Stimulated activated CD4-positive, alpha-beta T cell treated with anti-CD3 and anti-CD28 coated beads, Interleukin-4, amount 100 ng/mL, for 4 hours (primary cell): ENCODE measurements at places on chromosomes 2 and 18.

- no peak for DNase-seq
Observed at GRCh38 chr18:23416298-23416697, 36.8 kb upstream of the RIOK3 start.

GRCh38 chr18:49185623-49186022 lies 234.9 kb upstream of the SMAD7 start:
- DNase-seq = no peak

GRCh38 chr18:61988100-61988499 lies 95.3 kb upstream of the RNF152 start:
- DNase-seq = no peak

- DNase-seq = no peak
Observed at GRCh38 chr2:40511661-40512213, 59.8 kb upstream of the SLC8A1 start.

DNA sequence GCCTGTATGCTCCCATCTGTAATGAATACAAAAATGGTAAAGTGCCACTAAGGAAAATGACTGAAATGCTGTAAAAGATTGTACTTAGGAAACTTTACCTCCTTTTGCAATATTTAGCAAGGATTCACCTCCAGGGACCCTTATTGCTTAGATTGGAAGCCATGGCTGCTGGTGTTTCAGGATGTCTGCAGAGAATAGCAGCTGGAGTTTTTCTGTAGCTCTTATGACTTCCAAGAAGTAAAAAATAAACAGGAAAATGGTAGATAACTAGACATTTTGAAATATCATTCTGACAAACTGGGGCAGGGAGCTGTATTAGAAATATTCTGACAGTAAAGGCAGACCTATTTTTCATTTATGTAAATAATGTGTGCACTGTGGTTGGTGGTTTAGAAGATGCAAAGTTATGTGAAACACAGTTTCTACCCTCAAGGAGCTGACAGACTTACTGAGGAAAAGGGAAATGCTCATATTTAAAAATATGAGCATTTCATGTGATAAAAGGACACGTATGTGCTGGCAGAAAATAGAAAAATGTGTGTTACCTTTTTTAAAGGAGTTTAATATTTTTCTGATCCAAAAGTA lies 224.9 kb upstream of the BOD1L2 start:
- DNase-seq = no peak

- no peak for DNase-seq
Observed at GRCh38 chr2:70732766-70733645, 35.0 kb downstream of the ADD2 start.

- DNase-seq = no peak
Observed at GRCh38 chr2:50865235-50865634, 166.7 kb downstream of the NRXN1 start.

DNA sequence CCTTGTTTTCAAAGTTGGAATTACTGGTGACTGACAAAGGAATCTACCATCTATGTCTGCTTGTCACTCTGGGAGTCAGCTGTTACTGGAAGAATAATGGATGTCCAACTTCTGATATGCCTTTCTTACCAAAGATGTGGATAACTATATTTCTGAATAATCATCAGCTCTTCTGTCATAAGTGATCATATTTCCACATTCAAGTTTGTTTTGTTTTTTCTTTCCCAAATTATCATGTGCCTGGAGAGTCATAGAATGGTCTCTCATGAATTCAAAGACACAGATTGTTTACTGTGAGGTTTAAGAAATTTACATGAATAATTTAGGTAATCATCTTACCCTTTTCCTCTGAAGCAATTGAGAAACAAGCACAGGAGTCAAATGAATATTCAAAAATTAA lies 986.7 kb upstream of the CDH2 start:
- DNase-seq = no peak

DNA sequence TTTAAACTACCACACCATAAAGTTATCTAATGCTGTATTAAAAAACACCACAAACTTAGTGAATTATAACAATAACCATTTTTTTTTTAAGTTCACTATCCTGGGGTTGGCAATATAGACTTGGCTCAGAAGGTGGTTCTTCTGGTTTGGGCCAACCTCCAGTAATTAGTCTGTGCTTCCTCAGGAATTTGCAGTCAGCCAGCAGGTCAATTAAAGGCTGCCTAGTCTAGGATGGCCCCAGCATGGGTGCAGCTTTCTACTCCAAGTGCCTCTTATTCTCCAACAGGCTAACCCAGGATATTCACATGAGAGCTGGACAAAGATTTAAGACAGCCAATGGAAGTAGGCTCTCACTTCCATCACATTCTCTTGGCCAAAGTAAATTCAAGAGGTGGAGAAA lies 379.1 kb upstream of the FIGN start:
- no peak for DNase-seq

DNA sequence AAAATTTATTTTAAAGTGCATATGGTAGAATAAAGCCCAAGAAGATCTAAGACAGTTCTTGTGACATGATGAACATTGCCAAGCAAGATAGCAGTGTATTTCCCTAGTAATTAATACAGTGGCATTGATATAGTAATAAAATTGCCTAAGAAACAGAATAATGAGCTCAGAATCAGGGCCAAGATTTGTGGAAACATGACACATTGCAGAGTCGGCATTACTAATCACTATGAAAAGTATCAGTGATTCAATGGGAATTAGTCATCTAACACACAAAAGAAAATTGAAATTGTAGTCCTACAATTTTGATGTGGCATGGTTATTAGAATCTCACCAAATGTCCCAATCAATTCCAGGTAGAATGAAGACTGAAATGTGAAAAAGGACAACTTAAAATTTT lies 243.0 kb upstream of the CYRIA start:
- no peak for DNase-seq

DNA sequence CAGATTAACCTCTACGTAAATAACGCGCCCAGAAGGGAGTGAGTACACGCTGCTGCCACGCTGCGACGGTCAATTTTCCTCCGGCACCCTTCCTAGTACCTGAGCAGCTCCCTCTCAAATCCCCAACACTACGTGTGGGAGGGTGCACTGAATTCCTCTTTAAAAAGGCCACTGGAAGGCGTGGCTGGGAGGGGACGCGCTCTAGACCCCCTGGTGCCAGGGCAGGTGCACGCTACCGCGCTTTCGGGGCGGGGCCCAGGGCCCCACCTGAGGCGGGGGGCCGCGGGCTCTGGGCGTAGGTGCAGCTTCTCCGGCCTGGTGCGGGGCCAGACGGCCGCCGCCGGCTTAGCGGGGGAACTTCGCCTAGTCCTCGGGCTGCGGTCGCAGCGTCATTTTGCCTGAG lies 668 bp upstream of the ANKRD12 start:
- no peak for DNase-seq

GRCh38 chr2:46335391-46336282 lies 38.4 kb downstream of the EPAS1 start:
- no peak for DNase-seq

GRCh38 chr18:12306752-12307700 lies 1.0 kb upstream of the TUBB6 start:
- no peak for DNase-seq

DNA sequence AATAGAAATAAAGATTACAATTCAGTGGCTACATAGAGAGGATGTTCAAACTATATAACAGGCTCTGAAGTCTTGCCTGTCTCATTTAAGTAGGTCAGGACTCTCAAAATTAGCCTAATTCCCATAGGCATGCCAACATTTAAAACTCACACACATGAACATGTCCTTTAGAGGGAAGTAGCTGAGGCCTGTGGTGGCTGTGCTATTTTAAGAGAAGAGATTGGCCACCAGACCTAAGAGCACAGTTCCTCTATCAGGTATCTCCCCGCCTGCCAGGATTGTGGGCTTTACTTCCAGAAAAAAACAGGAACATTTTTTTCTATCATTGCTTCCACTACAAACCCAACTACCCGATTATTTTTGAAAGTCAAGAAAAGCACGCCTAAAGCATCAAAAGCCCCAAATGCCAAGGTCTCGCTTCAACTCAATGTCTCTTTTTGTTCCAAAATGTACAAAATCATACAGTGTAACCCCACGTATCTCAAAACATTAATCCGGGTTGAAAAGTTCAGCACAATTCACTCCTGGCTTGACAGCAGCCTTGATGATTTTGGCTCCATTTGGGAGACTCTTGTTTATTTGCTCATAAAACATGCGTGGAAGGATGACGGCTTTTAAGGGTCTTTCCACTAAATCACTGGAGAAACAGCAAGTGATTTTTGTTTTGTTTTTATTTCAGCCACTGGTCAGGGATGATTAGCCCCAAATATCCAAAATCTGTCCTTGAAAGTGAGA lies 15.3 kb downstream of the FHL2 start:
- no peak for DNase-seq

DNA sequence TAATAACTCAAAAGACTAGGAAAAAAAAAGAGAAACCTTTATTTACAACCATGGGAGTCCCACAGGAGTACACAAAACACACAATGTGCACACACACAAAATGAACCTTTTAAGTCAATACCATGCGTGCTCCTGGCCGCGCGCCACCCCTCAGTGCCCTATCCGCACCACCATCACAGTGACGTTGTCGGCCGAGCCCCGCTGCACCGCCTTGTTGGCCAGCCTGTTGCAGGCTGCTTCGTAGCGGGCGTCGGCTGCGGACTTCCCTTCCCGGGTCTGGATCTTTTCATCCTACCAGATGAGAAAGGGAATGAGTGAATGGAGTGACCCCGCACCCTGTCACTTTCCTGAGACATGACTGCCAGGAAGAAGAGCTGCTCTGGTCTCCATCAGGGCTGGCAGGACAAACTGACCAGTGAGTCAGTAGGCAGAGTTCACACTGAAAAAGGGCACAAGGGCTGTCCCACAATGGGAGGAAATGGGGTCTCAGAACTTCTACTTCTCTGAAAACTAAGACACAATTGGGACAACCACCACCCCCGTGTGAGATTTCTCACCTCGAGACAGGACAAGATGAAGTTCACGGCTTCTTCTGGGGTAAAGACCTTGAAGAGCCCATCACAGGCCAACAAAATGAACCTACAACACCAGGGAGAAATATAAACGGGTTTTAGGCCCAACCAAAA lies 11.8 kb downstream of the ERFE start:
- DNase-seq = no peak

DNA sequence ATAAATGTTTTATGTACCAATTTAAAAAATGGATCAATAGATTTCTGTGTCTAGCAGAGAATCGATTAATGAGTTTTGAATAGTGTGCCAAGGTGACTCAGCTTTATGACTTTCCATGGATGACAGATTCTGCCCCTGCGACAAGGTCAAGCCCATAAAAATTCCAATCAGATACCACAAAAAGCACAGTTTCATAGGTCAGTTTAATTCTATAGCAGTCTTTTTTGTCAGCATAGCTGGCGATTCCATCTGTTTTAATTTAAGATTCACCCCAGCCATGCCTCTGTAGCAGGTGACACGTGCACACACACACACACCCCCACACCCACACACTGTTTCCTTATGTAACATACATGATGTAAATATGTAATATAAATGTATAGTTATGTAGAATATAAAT lies 28.9 kb downstream of the RAB31 start:
- DNase-seq = no peak

- DNase-seq = no peak
Observed at GRCh38 chr18:41871229-41872000, 83.6 kb upstream of the PIK3C3 start.

- no peak for DNase-seq
Observed at GRCh38 chr18:45845410-45845809, 19.9 kb downstream of the SIGLEC15 start.

DNA sequence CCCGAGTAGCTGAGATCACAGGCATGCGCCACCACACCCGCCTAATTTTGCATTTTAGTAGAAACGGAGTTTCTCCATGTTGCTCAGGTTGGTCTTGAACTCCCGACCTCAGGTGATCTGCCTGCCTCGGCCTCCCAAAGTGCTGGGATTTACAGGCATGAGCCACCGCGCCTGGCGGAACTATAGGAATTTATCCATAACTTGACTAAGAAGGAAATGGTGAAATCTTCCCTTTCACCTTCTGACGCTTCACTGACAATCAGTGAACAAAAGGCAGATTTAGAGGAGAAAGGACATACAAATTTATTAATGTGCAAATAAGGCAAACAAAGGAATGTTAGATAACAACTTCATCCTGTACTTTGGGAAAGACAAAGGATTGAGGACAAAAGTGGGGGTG lies 15.4 kb upstream of the GULP1 start:
- no peak for DNase-seq

DNA sequence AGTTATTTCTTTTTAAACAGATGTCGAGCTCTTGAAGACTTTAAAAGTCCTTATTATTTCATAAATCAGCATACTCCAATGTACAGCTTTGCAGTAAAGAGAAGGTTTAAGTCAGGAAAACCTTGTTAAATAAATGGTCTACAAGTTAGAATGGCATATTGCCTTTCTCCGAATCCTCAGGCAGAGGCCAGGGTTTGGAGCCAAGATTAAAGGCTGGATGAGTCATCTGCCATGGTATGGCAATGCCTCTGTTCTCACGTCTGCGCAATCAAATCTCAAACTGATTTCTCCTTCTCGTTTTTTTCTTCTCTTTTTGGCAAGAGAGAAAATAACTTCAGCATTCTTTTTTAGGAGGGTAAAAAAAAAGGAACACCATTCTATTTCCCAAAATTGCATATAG lies 5.6 kb upstream of the KCNJ3 start:
- DNase-seq = no peak

- DNase-seq = no peak
Observed at GRCh38 chr2:46970334-46971288, 55.0 kb upstream of the MCFD2 start.

DNA sequence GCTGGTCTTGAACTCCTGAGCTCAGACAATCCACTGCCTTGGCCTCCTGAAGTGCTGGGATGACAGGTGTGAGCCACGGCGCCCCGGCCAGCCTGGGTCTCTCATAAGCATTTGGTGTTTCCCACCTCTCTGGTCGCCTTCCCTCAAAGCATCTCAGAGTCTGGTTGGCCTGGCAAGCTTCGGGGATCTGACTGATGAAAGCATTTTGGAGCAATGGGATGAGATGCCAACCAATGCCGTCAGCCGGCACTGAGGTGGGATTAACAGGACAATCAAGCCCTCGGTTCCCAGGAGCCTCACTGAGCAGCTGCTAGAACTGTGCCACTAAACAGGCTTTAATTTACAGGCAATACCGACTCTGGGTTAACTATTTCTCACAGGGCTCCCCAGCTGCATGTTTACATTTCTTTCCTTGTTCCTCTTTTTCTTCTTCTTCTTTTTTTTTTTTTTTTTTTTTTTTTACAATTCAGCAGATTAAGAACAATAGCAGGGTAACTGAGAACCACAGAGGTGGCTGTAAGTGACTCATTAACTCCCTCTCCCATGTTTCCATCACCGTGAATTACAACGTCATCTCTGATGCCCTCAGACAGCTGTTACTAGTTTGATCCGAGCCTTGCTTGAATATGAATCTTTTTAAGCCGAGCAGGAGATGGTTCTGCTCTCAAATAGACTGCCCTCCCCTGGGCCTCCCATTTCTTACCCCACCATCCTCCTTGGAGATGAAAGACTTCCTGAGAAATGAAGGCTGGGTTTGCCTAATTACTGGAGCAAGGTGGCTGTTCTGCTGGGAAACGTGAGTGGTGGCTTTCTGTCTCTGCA lies 37.9 kb downstream of the ODC1 start:
- no peak for DNase-seq

DNA sequence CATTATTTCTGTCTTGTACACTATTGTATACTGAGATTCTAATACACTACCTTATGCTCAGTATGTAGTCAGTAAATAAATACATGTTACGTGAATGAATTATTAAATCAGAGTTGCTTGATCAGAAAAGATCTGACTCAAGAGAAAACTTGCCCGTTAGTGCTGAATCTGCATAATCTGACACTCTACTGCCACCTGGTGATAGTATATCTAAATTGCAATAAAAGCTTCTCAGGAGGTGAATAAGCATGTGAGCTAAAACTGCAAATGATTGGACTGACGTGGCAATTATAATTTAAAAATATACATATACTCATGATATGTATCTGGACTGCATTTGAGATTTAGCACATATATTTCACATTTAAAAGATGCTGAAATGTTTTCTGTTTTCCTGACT lies 70.4 kb downstream of the KIAA1328 start:
- no peak for DNase-seq

GRCh38 chr2:190574169-190574568 lies 39.6 kb upstream of the NEMP2 start:
- no peak for DNase-seq
